NK-92 treated with Interleukin-12 subunit alpha and Interleukin-12 subunit beta, amount 100 ng/mL, for 24 hours (cell line): ENCODE measurements at places on chromosomes 2 and 18.

- no peak for DNase-seq
Measured at GRCh38 chr2:150441784-150442183, 45.7 kb downstream of the RND3 start.

GRCh38 chr2:65314801-65315441 lies 87.3 kb downstream of the ACTR2 start:
- no peak for DNase-seq

DNA sequence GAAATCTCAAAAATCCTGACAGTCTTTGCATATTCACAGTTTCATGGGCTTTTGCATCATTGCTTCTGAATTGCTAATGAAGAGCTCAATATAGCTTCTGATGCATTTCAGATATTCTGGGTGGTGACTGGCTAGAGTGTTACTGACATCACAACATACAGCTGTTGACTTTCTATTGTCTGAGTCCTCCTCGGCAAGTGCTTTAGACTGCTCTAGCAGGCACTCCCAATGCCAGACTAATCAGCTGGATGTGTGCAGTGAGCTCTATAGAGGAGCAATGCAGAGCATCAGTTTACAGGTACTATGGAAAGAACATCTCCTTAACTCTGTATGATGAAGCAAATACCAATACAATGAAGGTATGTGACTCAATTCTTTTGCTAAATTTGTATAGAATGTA lies 54.9 kb downstream of the R3HDM1 start:
- no peak for DNase-seq

GRCh38 chr18:45212181-45213039 lies 402.9 kb upstream of the SLC14A2 start:
- DNase-seq: peak; percentile 60

- no peak for DNase-seq
Measured at GRCh38 chr2:241034490-241035141, 36.2 kb downstream of the SNED1 start.

DNA sequence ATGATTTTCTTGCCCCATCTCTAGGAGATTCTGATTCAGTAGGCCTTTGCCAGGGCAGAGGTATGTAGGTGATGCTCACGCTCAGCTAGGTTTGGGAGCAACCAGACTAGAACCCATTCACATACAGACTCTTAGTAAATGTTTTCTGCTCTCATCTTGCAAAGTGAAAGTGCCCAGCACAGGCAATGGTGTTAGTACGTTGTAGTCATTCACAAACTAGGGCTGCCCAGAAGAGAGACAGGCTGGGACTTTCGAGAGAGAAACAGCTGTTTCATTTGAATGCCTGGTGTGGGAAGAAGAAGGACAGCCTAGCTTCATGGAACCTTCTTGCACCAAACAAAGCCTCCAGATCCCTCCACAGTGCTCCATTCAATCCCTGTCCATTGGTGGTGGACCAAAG lies 19.4 kb downstream of the DDX18 start:
- DNase-seq: no peak

DNA sequence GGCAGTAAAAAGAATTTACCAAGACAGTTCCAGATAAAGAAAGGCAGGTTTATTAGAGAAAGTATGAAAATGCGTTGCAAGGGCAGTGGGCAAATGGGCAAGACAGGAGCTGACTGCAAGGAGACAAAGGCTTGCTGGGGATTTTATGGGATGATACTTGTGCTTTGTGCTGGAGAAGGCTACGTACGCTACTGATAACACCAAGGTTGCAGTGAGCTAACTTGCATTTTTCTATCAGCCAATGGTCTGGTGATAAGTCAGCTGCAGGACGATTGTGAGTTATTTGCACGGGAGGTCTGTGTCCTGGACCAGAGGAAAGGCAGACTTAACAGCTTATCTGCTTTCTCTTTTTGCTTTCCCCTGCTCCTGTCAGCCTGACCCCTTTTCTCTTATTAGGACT lies 116.5 kb downstream of the PMS1 start:
- DNase-seq: no peak

DNA sequence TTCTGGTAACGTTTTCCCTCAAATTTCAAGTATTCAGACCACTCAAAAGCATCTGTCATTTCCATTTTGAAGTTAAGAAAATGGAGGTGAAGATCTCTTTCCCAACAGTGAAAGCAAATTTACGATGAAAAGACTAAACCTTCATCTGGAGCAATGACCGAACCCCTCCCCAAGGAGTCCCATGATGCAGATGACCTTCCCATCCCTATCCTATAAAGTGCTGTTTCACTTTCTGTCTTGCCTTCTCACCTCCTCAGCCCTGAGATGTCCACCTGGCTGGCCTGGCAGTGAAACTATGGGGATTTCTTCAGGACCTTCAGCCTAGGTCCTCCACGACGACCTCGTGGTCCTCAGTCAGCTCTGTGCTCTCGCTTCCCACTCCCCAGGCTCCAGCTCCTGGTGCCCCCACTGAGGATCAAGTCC lies 925 bp upstream of the NPC1 start:
- DNase-seq: no peak

GRCh38 chr2:119338826-119339561 lies 27.6 kb downstream of the C2orf76 start:
- DNase-seq: no peak

- DNase-seq: no peak
Measured at GRCh38 chr2:100997509-100998234, 4.4 kb upstream of the RPL31 start.

GRCh38 chr2:132825601-132826000 lies 155.6 kb upstream of the LYPD1 start:
- no peak for DNase-seq

DNA sequence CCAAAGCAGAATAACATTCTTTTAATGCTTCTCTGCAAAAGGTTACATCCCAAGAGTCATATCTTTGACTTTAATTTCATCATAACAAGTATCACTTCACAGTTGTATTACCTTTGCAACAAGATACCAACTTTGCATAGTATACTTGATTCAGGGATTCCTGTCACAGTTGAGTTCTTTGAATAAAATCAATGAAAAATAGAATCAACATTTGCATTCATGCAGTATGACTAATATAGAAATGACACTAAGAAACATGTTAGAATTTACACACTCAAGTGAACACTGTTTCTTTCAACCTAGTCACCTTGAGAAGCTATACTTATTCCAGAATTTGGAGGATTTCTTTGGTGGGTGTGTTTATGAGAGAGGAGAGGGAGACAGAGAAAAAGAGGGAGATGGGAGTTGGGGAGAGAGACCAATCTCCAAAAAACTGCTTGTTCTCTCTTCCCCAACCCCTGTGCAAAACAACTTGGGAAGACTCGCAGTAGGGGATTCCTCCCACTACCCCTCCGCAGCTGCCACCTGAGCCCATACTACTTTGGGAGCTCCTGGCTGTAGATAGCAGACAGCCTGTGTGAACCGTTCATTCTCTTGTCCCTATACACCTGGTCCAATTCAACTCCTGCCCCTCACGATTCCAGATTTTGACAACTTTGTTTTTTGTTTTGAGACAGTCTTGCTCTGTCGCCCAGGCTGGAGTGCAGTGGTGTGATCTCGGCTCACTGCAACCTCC lies 57.7 kb downstream of the PELI1 start:
- no peak for DNase-seq

DNA sequence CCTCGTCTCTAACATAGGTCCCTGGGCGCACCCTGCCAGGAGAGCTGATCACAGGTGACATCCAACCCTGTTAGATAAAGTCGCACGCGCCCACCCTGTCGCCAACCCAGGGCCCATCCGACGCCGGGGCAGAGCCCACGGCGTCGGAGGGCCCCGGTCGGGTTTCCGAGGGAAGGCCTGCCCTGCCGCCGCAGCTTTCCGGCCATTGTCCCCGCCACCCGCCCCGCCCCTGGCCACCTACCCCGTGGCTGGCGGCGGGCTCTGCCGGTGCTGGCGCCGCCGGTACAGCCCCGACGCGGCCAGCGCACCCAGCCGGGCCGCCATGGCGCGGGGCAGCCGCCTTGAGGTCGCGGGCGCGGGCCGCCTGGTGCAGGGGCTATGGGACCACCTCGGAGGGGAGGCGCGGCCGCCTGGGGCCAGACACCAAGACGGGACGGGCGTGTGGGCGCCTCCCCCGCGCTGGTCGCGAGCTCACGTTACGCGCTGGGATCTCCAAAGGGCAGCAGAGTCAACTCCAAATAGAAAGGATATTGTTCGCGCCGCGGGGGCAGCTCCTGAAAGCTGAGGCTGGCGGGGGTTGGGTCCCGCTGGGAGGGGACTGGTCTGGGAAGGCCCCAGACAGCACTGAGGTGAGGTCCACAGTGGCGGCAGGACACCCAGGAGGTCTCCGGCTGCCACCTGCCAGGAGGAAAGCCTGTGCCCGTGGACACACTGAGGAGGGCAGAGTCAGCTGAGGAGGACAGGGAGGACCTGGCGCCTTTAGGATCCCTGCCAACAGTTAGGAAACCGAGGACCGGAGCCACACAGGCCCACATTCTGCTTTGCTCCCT lies 11.1 kb downstream of the LIMS2 start:
- DNase-seq: no peak

GRCh38 chr2:135494917-135495316 lies 36.1 kb downstream of the ZRANB3 start:
- no peak for DNase-seq

DNA sequence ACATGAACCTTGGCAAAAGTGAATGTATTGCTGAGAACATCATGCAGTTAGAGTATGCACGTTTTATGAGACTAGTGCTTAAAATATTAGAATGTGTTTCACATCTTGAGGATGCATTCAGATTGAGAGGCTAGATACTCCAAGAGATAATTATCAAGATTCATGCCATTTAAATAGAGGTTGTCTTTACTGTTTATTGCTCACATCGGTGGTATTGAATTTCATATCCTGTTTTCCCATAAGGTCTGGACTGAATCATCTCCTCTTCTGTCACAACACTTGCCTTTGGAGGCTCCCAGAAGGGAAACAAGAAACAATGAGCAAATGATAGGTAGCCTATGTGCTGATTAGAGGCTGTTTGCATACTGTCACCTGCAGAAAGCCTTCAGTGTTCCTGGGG lies 83.8 kb downstream of the CLHC1 start:
- no peak for DNase-seq

GRCh38 chr18:35409911-35410310 lies 32.8 kb upstream of the ZNF396 start:
- no peak for DNase-seq

DNA sequence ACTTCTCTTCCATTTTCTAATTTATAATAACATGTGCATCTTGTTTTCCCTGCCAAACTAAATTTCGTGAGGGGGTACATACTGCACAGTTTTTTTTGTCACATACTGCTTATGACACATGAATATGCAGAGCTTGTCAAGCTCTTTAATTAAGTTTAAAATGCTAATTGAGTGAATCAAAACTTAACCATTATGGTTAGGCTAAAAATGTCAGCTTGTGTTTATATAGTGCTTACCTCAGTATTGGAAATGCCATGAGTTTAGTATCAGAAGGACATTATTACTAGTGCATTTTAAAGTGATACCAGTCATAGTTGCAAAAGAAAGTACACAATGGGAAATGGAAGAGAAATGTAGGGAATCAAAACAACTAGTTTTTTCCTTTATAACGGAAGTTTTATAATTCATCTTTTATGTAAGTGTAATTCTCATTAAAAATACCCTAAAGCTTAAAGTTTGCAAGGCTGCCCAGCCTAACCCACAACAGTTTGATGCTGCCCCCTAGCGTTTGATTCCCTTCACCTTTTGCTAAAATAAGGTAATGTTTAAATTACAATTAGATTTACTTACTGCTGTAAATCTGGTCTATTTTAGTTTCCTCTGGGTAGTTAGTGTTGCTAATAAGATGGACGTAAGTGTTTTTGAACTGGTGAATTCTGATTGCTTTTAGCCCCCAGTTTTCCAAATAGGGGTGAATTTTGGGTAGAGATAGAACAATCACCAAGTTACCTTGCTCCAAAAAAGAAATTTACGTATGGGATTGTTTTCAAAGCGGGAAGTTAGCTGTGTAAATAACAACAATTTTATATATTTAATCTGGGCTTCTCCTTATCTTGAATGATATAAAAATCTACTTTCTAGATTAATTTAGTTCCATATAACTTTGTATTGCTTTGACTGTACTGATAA lies 3.2 kb downstream of the SLC39A10 start:
- peak; percentile 40 for DNase-seq

DNA sequence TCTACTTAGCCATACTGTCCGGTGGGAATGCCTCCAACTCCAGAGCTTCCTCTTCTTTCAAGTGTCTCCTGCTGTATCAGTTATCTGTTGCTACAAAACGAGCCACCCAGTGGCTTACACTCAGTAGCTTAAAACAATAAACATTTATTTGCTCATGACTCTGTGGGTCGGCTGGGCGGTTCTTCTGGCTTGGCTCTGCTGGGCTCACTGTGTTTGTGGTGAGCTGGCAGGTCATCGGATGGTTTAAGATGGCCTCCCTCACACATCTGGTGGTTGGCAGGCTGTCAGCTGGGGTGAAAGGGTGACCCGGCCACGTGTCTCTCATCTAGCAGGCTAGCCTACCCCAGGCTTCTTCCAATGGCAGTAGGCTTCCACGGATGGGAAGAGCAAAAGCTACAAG lies 122.4 kb upstream of the SLC1A4 start:
- DNase-seq: no peak

- DNase-seq: peak; percentile 45
Measured at GRCh38 chr2:10072656-10073480, 7.3 kb downstream of the CYS1 start.

DNA sequence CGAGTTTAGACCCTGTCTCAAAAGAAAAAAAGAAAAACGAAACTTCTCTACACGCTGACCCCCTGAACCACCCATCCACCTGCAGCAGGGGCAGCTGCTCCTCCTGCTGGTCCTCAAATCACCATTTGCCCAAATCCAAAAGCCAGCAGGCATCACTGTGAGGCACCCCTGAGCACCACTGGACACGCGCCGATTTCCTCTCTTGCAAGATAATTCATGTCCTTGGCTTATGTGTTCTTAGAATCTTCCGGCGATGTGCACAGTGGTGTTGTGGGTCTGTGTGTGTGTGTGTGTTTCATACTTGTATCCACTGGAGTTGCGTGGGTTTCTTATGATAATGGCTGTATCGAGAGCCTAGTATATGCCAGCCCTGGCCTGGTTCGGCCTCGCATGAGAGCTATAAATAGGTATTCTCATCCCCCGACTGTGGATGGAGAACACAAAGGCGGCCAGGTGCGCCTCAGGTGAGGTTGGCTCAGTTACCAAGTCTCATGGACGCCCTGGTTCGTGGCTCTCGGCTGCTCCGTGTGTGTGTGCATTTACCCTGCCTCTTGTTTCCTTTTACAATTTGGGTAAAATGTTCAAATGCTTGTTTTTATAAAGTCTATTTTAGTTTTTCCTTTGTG lies 235.5 kb downstream of the HDAC4 start:
- DNase-seq: no peak

GRCh38 chr18:69564602-69565001 lies 163.9 kb downstream of the DOK6 start:
- DNase-seq: no peak

DNA sequence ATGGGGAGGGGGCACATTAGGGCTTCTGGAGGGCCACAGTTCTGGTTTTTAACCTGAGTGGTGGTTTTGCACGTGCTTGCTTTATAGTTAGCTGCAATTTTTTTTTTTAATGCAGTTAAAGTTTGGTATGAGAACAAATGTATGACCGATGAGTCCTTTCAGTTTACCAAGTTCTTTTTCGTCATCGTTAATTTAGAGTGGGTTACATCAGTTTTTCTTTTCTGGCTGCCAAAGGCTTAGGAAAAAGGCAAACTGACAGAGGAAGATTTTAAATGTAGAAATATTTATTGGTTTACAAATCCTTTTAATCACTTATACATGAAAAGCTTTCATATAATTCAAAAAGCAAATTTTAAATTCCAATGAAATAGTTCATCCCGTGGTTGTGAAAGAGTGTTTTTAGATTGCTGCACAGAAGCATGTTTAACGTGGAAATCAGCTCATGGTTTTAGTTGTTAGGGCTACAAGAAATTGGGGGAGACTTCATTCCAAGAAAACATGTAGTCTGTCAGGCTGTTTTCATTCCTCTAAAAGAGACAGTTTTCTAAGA lies 82.9 kb downstream of the MSH2 start:
- DNase-seq: no peak

- DNase-seq: no peak
Measured at GRCh38 chr2:146981921-146982320, 862.9 kb upstream of the ACVR2A start.
